ENCODE measurements at places on chromosomes 5 and 9.

GRCh38 chr5:1190837-1191239, 10.6 kb upstream of the SLC6A19 start:
- no peak for DNase-seq

DNA sequence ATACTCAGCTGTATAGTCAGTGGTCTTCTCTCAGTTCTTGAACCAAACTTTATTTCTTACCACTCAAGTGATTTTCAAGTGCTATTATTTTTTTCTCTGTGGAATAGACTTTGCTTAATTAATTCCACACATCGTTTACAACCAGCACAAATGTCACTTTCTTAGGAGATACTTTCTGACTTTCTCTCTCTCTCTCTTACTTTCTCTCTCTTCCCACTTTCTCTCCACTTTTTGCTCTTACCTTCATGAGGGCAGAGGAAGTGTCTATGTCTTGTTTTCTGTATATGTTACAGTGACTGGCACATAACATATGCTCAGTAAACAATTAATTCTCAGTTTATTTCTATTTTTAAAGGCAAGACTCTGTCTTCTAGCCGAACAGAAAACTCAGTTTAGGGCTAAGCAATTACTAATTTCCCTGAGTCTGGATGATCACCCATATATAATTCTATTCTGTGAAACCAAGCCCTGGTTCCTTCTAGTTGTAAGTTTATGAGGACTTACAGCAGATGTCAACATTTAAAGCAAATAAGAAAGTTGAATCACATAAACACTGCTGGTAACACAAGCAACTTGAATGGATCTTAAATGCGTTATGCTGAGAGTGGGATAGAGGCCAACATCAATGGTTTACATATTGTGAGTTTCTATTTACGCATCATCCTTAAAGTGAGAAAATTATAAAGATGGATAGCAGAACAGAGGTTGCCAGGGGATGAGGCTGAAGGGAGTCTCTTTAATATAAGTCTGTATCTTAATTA, 791.4 kb downstream of the MTRR start:
- DNase-seq, result no peak

- DNase-seq, result no peak
Observed at GRCh38 chr9:125049212-125050049, 93.9 kb downstream of the SCAI start.

DNA sequence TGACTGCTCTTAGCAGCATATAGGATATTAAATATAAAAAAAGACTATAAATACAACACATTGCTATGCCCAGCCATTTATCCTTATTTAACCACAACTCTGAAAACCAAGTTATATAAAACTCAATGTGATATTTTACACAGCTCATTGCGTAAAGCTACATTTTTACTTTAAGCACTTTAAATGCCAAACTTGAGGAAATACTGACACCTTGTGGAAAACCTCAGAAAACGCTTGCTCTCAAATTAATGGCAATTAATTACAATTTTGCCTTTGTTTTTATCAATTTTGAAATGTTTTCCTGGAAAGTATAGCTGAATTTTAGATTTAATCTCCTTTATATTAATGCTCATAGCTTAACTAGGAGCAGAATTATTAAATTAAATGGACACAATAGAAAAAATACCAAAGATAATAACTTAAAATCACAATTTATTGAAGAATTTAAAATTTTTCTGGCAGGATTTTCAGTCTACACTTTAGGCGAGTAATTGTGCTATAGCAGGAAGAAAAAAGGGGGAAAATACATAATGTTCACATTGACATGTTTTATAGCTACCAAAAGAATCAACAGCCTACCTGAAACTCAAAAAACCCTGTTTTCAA, 25.2 kb upstream of the PLAC8L1 start:
- no peak for DNase-seq

- no peak for DNase-seq
Observed at GRCh38 chr9:123438321-123438720, 82.3 kb downstream of the CRB2 start.

DNA sequence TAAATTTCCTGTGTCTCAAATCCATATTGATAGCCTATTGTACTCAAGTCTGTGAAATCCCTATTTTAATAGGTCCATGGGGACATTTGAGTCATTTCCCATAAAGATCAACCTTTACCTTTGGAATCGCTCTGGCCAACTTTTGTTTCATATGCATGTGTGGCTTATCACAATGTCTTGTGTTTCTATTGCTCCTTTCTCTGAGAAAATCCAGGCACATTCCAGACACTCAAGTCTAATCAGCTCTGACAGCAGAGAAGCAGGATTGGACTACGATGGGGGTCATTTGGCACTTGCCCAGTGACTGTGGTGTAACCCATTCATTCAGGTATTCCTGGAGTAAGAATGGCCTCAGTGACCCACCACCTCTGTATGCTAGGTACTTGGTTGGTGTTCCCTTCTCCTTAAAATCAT, 48.4 kb downstream of the ACTBL2 start:
- no peak for DNase-seq

- no peak for DNase-seq
Observed at GRCh38 chr9:76603448-76603895, 144.5 kb downstream of the GCNT1 start.

- no peak for DNase-seq
Observed at GRCh38 chr5:94682814-94683520, 64.5 kb downstream of the SLF1 start.

DNA sequence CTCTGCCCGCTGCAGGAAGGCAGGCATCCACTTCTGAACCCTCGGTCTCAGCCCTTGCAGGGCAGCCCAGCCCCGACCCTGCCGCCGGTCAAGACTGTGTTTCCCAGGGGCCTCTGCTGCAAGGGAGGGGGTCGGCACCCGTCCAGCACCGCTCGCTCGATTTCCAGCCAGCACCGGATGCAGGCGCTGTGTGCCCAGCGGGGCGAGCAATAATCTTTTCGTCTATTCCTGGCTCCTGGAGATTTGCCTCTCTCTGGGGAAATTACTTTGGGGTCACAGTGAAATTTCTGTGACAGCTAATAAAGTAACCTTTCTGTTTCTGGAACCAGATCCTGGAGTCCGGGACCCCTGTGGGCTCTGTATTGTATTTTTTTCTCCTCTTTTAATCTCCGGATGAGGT, 155.3 kb downstream of the COL23A1 start:
- no peak for DNase-seq

- peak; percentile 94 for DNase-seq
Observed at GRCh38 chr5:77133061-77133758, 46.1 kb upstream of the ZBED3 start.

GRCh38 chr5:168125445-168126199, 165.8 kb upstream of the WWC1 start:
- no peak for DNase-seq

All from HS-5 (cell line).